ENCODE measurements at places on chromosomes 5 and 9.
A peak's percentile ranks its signal among the peaks of the same experiment; 100 is the strongest.

GRCh38 chr5:72252574-72253155 lies 67.4 kb downstream of the MRPS27 start:
- no peak for DNase-seq

- DNase-seq, result no peak
Observed at GRCh38 chr5:157460921-157461792, 1.1 kb downstream of the NIPAL4 start.

GRCh38 chr9:129237164-129237611 lies 59.1 kb upstream of the IER5L start:
- DNase-seq, result no peak

- no peak for DNase-seq
Observed at GRCh38 chr5:89374144-89374784, 491.3 kb upstream of the MEF2C start.

- DNase-seq, result no peak
Observed at GRCh38 chr5:74469234-74469994, 171.1 kb downstream of the ENC1 start.

- no peak for DNase-seq
Observed at GRCh38 chr5:94857111-94857510, 238.6 kb downstream of the SLF1 start.

GRCh38 chr9:124513376-124513994 lies 6.3 kb upstream of the NR5A1 start:
- no peak for DNase-seq

GRCh38 chr5:119597728-119598298 lies 31.5 kb upstream of the FAM170A start:
- DNase-seq, result no peak

GRCh38 chr5:160310140-160310539 lies 2.2 kb downstream of the CCNJL start:
- no peak for DNase-seq

GRCh38 chr5:92939428-92939827 lies 641.6 kb downstream of the NR2F1-AS1 start:
- peak; percentile 71 for DNase-seq

GRCh38 chr5:6159832-6160430 lies 218.4 kb downstream of the MED10 start:
- no peak for DNase-seq

DNA sequence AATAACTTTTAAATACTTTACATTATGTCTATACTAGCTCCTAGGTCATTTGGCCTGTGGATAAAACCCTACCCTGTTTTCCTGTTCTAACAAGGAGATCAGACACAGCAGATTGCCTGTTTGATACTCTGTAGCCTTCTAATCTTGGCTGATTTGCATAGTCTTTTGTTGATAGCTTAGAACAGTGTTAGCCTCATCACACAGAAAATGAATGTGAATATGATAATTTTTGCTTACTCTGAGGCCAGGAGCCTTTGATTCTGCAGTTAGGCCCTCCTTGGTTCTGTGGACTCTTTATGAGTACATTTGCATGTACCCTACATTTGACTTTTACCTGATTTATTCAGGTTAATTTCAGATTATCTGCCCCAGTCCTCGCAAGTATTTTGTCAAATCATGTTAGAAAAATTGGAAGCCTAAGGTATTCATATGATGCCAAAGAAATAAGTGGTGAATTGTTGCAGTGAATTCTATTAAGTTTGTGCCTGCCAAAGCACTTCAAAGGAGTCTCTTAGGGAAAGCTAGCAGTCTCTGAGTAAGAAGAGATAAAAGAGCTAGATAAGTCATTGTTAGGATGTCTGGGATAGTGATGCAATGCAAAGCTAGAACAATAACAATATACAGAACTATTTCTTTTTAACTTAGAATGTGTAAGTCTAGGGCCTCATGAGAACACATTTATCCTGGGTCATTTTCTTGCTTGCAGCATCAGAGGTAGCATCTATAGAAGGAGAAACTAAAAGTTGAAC lies 56.4 kb downstream of the SCAMP1 start:
- no peak for DNase-seq

DNA sequence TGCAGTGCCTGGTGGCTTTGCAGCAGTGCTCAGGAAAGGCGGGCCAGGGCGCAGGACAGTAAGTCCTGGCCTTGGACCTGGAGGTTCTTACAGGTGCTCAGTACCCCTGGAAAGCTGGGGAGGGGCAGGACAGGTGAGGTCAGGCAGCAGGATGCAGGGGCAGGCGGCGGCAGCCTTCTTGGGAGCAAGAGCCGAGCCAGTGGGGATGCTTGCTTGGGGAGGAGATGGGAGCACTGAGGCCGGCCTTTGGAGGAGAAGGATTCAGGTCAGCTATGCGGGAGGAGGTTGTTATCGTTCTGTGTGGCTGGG lies 98.0 kb downstream of the COL5A1 start:
- no peak for DNase-seq

DNA sequence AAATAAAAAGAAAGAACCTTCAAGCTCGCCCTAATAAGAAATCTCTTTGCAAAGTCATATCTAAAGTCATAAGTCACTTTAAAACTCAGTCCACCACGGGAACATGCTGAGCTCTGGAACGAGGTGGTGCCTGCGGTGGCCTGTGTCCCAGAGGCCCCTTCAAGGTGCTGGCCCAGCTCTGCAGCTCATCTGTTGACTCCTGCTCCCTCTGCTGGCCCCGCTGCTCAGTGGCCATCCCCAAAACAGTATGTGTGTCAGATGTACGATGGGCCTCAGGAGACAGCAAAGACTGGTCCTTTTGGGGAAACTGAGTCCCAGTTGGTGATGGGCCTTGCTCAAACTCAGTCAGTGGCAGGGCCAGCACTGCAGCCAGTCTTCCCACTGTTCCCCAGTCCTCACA lies 22.8 kb upstream of the FOXB2 start:
- DNase-seq, result peak; percentile 63

DNA sequence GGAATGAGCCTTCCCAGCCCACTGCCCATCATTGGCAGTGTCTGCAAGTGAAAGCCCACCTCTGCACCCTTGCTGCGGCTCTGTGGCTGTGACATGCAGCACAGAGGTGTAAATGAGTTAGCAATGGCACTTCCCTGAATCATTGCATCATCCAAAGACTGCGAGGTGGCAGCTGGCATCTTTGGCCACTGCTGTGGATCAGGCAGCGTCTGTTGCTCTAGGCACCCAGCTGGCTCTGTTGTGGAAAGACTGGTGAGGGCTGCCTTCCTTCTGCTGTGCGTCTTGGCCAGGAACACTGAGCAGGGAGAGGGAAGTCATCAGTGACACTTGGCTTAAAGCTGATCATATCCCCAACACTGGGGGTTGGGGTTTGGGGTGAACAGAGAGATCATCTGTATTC lies 64.5 kb downstream of the MFAP3 start:
- peak; percentile 43 for DNase-seq

DNA sequence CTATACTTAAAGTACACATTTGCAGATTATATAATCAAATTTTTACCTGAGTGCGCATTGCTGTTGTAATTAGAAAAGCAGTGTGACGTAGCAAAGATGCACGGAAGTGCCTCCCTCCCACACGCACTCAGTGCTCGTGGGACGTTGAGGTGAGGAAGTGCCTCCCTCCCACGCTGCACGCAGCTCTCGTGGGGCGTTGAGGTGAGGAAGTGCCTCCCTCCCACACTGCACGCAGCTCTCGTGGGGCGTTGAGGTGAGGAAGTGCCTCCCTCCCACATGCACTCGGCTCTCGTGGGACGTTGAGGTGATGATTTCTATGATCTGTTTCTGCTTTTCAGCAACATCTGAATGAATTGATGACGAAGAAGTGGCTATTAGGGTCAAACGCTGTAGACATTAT lies 21.0 kb downstream of the EXOC3 start:
- no peak for DNase-seq

DNA sequence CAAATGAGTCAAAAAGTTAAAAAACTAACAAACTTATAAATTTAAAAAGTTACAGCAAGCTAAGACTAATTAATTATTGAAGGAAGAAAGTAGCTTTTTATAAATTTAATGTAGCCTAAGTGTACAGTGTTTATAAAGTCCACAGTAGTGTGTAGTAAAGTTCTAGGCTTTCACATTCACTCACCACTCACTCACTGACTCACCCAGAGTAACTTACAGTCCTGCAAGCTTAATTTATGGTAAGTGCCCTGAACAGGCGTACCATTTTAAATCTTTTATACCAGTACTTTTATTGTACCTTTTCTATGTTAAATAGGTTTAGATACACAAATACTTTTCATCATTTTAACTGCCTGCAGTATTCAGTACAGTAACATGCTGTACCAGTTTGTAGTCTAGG lies 80.0 kb upstream of the C9orf72 start:
- DNase-seq, result no peak

DNA sequence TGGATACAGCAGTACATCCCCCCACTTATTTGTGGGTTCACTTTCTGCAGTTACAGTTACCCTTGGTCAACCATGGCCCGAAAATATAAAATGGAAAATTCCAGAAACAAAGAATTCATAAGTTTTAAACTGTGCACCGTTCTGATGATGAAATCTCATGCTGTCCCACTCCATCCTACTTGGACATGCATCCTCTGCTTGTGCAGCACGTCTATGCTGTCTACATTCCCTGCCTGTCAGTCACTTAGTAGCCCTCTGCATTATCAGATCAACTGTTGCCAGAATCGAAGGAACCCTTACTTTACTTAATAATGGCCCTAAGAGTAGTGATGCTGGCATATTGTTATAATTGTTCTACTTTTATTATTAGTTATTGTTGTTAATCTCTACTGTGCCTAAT lies 14.6 kb downstream of the MARCHF3 start:
- no peak for DNase-seq

DNA sequence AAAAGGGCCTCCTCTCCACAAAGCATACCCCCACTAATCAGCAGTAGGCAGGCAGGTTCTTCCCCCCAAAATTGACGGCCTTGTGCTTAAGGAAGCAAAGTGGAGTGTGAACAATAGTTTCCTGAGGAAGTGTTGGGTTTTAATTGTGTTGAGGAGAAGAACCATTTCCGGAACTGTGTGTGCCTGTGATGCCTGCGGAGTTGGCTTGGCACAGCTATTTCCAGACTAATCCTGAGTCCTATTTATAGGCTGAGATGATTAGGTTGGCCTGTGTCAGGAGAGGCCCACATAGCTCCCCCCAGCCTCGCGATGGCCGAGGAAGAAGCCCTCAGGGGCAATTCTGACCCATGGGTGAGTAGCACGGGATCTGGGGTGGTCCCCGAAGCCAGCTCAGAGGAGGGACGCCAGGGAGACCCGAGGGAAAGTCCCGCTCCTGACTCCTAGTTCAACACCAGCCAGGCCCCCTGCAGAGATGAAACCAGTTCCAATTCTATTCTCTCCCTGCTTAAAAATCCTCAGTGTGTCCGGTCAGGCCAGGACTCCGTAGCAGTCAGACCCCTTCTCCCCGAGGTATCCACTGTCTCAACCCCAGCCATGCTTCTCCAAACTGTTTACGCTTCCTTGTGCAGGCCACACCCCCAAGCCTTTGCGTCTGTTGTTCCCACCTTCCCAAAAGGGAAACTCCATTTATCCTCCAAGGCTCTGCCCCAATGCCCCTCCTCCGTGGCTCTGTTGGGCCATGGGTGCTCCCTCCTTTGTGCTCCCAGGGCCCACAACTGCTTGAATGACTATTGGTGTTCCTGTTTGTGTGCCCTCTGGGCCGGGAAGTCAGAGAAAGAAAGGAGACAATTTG lies 18.1 kb downstream of the GSN start:
- DNase-seq, result peak; percentile 59

DNA sequence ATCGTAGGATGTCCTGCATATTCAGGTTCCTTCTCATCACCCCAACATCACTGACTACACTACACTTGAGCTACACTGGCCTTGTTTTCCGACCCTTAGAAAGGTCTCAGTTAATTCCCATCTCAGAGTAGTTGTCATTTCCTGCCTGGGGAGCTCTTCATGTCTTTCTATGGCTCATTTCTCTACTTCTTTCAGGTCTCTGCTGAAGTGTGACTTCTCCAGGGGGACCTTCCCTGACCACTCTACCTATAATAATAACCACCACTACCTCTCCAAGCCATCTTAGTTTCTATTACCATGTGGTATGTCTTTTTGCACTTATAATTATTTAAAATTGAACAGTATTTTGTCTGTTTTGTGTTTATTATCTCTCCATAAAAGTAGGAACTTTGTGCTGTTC lies 113.2 kb downstream of the STARD4 start:
- no peak for DNase-seq

DNA sequence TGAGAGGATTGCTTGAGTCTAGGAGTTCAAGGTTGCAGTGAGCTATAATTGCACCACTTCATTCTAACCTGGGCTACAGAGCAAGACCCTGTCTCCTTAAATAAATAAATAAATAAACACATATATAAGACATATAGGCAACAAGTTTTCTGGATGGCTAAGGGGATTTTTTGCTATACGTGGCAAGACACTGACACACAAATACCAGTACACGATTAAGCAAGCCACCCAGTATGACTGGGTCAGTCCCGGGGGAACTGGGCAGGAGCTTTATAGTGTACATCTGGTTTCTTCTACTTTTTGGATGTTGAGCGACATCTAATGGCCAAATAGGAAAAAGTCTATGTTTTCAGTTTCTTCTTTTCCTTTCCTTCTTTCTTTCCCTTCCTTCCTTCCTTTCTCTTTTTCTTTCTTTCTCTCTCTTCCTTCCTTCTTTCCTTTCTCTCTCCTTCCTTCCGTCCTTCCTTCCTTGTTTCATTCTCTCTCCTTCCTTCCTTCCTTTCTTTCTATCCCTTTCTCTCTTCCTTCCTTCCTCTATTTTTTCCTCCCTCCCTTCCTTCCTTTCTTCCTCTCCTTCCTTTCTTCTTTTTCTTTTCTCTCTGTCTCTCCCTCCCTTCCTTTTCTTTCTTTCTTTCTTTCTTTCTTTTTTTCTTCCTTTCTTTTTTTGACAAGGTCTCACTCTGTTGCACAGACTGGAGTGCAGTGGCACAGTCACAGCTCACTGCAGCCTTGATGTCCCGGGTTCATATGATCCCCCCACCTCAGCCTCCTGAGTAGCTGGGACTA lies 47.0 kb upstream of the PLIN2 start:
- peak; percentile 65 for DNase-seq

DNA sequence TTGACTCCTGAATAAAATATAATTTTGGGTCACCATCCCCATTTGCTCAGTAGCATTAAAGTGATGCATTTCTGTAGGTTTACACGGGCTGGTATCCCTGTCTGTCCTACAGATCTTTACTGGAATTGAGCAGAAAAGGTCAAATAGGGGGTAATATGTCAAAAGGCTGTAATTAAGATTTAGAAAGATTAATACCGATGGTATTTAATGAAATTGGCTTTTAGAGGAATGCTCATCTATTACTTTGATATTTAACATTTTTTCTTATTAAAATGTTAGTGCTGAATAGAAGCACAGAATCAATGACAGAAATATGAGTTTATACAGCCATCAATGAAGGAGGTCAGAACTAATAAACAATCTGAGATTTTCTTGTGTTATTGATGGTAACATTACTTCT lies 1762.2 kb upstream of the WWC1 start:
- no peak for DNase-seq

- no peak for DNase-seq
Observed at GRCh38 chr5:163563880-163564279, 58.5 kb downstream of the MAT2B start.

- peak; percentile 67 for DNase-seq
Observed at GRCh38 chr5:67377631-67378030, 181.0 kb upstream of the CD180 start.
